ENCODE measurements at places on chromosomes 13 and 19.

DNA sequence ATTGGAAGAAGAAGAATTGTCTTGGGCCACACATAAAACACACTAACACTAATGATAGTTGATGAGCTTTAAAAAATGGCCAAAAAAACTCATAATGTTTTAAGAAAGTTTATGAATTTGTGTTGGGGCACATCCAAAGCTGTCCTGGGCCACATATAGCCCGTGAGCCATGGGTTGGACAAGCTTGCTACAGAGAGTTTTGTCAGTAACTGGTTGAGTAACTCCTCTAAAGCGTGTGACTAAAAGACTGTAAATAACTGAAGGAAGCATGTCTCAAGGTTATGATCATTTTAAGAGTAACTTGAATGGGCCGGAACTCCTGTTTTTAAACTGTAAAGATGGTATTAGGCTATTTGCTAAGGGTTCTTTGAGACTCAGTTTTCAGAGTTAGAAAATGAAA is 118.0 kb downstream of the KL start:
- DNase-seq, result no peak

GRCh38 chr13:40390401-40390916 is 276.0 kb downstream of the FOXO1 start:
- DNase-seq, result no peak

GRCh38 chr13:44299152-44299943 is 74.3 kb upstream of the SERP2 start:
- DNase-seq, result peak; percentile 48

DNA sequence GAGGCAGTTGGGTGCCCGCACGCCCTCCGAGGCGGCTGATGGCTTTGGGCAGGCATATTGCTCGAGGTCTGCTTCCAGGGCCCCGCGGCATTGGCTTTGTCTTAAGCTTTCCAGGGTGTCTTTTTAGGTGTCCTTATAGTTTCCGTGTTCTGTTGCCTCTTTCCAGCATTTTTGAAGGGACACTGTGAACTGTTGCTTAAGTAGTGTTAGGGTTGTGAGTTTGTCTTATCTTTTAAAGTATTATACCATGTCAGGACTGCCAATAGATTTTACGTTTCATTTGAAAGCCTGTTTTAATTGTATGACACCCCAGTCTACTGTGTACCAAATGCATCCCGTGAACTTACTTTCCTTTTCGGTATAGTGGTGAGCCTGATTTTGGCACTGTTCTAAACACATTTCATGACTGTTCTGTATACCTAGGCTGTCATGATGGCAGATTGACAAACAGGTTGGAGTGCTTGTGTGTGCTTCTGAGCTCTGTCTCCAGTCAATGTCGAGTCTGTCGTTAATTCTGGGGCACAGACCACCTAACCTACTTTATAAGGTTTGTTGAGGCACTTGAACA is 656 bp downstream of the PCCA start:
- DNase-seq, result peak; percentile 13

DNA sequence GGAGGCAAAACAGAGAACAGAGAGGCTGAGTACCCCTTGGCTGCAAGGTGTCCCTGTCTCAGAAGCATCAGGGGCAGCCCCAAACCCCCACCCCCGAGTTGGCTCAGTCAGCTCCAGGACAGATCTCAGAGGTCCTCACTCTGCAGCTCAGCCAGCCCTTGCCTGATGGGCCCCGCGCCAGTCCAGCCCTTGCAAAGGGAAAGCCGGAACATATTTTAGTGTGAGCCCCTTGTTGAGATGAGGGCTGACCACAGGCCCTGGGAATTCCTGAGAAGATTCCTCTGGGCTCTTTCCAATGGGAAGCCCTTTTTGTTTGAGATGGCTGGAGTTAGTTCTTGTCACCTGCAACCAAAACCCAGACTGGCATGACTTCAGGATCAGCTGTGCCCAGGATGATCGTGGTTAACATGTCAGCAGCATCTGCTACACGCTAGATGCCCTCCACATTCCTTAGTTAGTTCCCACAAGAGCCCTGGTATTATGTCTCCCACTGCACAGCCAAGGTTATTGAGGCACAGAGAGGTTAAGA is 33.9 kb upstream of the CCNE1 start:
- DNase-seq, result no peak

GRCh38 chr19:54415901-54416673 is 823 bp downstream of the TTYH1 start:
- no peak for DNase-seq

GRCh38 chr13:97938706-97939475 is 14.6 kb upstream of the IPO5 start:
- DNase-seq, result no peak

DNA sequence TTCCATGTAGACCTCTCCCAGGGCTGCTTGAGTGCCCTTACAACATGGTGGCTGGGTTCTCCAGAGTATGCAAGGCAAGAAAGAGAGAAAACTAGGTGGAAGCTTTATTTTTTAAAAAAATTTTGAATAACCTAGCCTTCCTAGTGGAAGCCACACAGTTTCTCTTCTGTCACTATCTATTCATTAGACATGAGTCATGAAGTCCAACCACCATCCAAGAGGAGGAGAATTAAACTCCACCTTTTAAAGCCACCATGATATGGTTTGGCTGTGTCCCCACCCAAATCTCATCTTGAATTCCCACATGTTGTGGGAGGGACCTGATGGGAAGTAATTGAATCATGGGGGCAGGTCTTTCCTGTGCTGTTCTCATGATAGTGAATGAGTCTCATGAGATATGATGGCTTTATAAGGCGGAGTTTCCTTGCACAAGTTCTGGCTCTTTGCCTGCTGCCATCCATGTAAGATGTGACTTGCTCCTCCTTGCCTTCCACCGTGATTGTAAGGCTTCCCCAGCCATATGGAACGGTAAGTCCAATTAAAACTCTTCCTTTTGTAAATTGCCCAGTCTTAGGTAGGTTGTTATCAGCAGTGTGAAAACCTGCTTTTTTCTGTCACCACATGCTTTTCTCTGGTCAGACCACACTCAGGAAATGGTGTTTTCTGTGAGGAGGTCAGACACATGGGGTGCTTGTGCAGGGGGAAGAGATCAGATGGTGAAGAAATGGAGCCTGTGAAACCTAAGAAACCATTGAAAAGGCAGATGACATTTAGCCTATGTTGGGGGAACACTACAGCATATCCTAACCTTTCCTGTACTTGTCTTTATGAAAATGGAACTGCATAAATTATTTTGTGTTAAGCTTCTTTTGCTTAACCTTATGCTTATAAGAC is 57.7 kb downstream of the ANKRD10 start:
- no peak for DNase-seq

DNA sequence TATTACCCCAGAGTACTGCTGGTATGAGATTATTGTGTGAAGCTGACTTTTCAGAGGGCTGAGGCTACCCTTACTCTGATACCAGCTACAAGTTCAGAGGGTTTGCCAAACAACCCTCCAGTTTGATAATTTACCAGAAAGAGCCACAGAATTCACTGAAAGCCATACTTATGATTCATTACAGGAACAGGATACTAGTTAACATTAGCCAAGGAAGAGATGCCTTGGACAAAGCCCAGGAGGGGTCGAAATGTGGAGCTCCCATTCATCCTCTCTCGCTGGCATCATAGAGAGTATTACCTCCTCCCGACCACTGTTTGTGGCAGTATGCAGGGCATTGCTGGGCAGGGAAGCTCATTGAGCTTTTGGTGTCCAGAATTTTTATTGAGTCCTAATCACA is 364.3 kb downstream of the KCNRG start:
- DNase-seq, result peak; percentile 64

DNA sequence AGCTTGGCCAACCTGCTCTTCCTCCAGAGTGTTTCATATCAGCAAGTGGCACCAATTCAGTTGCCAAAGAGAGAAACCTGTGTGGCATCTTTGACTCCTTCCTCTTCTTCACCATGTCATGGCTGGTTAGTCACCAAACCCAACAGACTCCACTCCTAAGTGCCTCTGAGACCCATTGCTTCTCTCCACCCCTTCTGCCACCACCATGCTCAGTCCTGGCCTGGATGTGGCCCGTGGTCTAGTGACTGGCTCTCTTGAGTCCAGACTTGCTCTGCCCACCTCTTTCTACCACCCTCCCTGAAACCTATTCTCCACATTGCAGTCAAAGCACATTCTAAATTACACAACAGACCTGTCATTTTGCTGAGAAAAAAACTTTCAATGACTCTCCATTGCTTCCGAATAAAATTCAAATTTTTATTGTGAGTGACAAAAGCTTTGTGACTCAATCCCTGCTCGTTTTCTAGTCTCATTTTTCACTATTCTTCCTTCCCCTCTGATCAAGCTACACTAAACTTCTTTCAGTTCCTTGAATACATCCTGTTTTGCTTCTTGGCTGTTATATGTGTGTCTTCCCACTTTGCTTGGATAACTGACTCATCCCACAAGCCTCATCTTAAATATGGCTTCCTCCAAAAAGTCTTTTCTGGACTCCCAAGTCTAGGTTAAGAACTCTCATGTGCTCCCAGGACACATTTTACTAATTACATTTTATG is 12.0 kb upstream of the TNFSF11 start:
- DNase-seq, result no peak

- DNase-seq, result peak; percentile 78
Measured at GRCh38 chr13:110334841-110335490, 27.9 kb downstream of the COL4A2 start.

GRCh38 chr19:28466107-28467045 is 746.6 kb downstream of the UQCRFS1 start:
- peak; percentile 20 for DNase-seq

DNA sequence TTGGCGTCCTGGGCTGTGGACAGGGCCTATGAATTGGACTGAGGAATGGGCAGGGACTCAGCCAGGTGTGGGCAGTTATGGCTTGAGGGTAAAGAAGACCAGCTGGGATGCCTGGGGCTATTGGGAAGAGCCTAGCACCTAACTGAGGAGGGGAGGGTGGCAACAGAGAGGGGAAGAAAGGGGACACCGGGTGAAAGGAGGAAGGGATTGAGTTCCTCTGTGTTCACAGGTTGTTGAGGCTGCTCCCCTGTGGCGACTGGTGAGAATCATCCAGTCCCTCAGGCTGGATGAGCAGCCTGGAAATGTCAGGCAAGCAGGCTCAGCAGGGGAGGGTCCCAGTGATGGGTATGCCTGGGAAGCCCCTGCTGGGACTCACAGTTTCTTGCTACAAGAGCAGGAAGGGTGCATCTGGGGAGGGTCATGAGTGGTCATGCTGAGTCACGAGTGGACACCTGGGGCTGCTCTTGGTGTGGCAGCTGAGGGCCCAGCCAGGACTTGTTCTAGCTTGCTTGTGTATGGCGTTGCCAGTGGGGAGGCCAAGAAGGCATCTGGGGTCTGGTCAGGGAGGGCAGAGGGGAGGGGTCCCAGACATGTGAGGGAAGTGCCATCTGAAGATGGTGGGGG is 1.4 kb downstream of the ZNF324 start:
- no peak for DNase-seq

DNA sequence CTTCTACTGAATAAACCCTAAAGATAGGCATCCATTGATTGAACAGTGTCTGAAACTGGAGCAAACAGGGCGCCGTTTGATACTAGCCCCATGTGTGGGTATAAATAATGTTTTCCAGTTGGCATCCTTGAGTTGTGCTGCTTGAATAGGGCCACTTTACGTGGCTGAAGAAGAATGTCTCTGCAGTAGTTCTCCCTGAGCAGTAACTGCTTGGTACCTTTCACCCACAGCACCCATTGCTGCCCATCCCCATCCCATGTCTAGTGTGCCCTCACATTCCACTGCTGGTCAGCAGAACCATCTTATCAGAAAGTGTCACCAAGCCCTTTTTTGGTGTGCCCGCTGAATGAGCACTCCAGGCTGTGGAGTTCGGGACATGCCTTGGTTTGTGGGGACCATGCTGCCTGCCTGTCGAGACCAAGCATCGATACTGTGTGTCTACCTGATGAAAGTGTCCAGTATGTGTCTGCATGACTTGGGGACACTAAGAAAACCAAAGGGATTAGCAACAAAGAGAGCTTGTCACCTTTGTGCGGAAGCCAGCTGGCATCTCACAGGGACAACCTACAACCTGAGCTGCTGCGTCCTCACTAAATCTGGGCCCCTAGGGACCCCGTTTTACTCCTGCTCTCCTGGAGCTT is 162.0 kb downstream of the TM9SF2 start:
- no peak for DNase-seq

DNA sequence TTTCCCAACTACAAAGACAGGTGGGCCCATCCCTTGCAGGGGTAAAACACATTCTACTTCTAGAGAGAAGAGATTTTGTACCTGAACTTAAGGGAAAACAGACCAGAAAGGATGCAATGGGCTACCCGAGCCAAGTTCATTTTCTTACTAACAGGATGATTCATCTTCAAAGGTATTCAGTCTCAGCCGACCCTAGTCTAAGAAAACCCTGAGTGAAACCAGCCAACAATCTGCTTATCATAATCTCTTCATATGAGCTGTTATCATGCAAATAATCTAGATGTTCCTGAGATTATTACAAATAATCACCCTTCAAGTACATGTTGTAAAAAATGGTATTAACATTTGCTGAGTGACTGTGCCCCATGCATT is 15.6 kb downstream of the PABPC3 start:
- DNase-seq, result peak; percentile 18

- DNase-seq, result no peak
Measured at GRCh38 chr13:111907341-111907880, 159.5 kb upstream of the SOX1 start.

GRCh38 chr13:105991622-105992277 is 543.7 kb downstream of the EFNB2 start:
- DNase-seq, result peak; percentile 67

DNA sequence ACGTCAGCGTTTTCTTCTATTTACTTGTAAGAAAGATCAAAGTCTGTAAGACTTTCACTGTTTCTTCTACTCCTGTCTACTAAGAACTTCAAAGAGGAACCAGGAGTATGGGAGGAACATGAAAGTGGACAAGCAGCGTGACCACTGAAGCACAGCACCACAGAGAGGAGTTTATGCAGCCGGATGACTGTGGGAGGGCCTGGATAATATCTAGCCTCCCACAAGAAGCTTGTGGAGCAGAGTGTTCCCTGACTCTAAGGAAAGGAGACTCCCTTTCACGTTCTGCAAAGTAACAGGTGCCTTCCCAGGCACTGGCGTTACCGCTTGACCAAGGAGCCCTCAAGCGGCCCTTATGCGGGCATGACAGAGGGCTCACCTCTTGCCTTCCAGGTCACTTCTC is 83.6 kb upstream of the PDCD5 start:
- DNase-seq, result no peak

- DNase-seq, result no peak
Measured at GRCh38 chr19:33234736-33235135, 9.1 kb upstream of the SLC7A10 start.

DNA sequence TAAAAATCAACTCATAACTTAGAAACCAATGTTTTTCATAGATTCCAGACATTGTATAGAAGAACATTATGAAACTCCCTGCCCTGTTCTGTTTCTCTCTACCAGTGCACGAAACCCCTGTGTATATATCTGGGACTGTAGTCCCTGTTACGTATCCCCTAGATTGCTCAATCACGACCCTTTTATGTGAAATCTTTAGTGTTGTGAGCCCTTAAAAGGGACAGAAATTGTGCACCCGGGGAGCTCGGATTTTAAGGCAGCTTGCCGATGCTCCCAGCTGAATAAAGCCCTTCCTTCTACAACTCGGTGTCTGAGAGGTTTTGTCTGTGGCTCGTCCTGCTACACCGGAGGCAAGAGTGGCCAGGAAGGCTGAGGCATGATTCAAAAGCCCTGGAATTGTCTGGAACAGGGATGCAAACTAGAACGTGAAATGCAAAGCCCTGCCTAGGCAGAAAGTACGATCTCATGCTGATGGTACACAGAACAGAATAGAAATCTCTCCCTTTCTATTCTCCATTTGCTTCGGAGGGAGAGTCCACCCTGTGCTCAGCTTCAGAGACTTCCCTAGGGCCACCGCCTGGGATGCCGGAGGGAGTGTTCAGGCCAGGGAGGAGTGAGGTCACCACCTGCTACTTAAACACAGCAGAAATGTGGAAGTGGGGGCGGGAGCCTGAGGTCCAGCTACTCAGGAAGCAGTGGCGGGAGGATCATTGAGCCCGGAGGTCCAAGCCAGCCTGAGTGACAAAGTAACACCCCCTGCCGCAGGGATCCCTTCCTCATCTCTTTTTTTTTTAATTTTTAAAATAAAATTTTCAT is 758 bp upstream of the ZNF888 start:
- no peak for DNase-seq

Measured in astrocyte (in vitro differentiated cells and primary cell).